H9 (cell line): ENCODE measurements at places on chromosomes 12 and 14. TPM values are rescaled to one million over a fixed set of nuclear protein-coding genes. Genes with fewer than 3 reads are reported as not detected.

The VASH1 gene
- total RNA-seq: 5.8 and 6.2 TPM in 2 replicates

DNA sequence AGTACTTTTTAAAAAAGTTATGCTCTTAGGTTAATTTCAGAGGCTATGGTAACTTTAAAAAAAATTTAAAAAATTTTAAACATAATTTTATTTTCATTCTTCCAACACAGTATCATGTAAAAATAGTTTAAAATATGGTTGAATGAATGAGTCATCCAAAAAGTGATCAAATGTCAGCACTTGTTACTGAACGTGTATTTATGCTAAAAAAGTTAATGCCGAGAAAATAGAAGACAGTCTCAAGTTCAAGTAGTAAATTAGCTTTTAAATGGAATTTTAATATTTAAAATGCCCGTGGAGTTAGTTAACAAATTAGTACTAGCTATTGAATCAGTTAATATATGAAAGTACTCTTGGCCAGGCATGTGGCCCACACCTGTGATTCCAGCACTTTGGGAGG, 4.8 kb downstream of the AEBP2 start:
- DNase-seq: no peak
- H3K4me3 ChIP-seq: peak overlapping the region; percentile 24; the same call in 2 of the 3 replicates
- H3K27me3 ChIP-seq: no peaks in the 10 kb centered on the region
- peaks cover 6% of the 10 kb centered on the region; the same call in 1 of the 2 replicates for H3K4me1 ChIP-seq
- H3K36me3 ChIP-seq: peaks cover 49% of the 10 kb centered on the region

DNA sequence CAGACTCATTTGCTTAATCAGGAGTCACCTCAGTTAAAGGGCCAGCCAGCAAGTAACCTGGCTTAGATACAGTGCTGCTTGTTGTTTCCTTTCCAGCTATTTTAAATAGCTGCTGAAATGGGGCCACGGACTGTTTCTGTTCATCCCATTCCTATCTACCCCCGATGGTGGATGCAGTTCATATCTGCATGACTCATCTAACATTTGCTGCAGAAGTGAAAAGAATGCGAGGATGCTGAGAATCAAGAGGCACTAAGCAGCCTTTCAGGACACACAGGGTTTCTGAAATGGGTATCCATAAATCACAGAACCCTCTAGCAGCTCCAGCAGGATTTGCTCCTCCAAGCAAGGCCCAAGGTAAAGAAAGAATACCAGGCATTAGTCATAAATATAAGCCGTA, 60.2 kb upstream of the RTRAF start:
- H3K4me3 ChIP-seq: no peak overlapping the region
- H3K36me3 ChIP-seq: no peaks in the 10 kb centered on the region
- H3K27me3 ChIP-seq: no peaks in the 10 kb centered on the region
- DNase-seq: no peak
- H3K4me1 ChIP-seq: no peaks in the 10 kb centered on the region
- H3K27ac ChIP-seq: no peak overlapping the region

GRCh38 chr12:79567175-79567563, 123.6 kb downstream of the PAWR start:
- H3K4me1 ChIP-seq: no peaks in the 10 kb centered on the region
- H3K36me3 ChIP-seq: peaks cover 85% of the 10 kb centered on the region
- no peak overlapping the region for H3K4me3 ChIP-seq
- no peak overlapping the region for H3K27ac ChIP-seq
- no peaks in the 10 kb centered on the region for H3K27me3 ChIP-seq

The GLI1 gene
- total RNA-seq: 25.8 and 28.4 TPM in 2 replicates

The BHLHE41 gene
- 0.33 and 0.90 TPM in 2 replicates for total RNA-seq

DNA sequence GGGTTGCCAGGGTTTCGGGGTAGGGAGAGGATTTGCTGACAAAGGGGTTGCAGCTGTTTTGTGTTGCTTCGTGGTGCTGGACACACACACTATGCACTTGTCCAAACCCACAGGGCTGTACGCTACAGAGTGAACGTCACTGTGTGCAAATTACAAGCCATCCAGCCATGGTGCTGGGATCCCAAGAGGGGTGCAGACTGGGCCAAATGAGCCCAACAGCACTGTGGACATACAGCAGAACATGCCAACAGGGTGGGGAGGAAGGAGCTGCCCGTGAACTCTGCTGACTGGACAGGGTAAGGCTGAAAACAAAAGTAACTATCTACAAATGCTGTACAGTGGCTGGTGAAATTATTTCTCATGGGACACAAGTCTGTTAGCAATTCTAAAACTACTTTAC, 25.2 kb downstream of the POLE start:
- no peaks in the 10 kb centered on the region for H3K27me3 ChIP-seq
- H3K27ac ChIP-seq: no peak overlapping the region
- DNase-seq: no peak
- no peaks in the 10 kb centered on the region for H3K4me1 ChIP-seq
- H3K4me3 ChIP-seq: no peak overlapping the region
- H3K36me3 ChIP-seq: peaks cover 97% of the 10 kb centered on the region

The ADAM20 gene
- total RNA-seq: 0.24 and 0.28 TPM in 2 replicates

DNA sequence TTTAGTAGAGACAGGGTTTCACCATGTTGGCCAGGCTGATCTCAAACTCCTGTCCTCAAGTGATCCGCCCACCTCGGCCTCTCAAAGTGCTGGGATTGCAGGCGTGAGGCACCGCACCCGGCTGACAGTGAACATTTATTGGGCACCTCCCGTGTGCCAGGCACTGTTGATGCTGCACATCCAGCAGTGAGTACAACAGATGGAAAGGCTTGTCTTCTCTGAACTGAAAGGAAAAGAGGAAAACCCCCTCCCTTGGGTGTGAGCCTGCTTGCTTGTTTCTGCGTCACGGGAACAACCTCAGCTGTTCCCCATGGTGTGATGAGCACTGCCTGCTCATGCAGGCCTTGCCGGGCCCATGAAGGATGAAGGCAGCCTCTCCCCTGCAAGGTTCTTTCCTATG, 39.5 kb downstream of the DGLUCY start:
- H3K36me3 ChIP-seq: peaks cover 11% of the 10 kb centered on the region; the same call in 1 of the 2 replicates
- no peaks in the 10 kb centered on the region for H3K4me1 ChIP-seq
- no peak overlapping the region for H3K4me3 ChIP-seq
- no peak for DNase-seq
- H3K27ac ChIP-seq: no peak overlapping the region

GRCh38 chr12:24770821-24771220, 178.1 kb downstream of the BCAT1 start:
- H3K36me3 ChIP-seq: no peaks in the 10 kb centered on the region
- H3K27ac ChIP-seq: no peak overlapping the region
- no peak for DNase-seq
- no peaks in the 10 kb centered on the region for H3K4me1 ChIP-seq

DNA sequence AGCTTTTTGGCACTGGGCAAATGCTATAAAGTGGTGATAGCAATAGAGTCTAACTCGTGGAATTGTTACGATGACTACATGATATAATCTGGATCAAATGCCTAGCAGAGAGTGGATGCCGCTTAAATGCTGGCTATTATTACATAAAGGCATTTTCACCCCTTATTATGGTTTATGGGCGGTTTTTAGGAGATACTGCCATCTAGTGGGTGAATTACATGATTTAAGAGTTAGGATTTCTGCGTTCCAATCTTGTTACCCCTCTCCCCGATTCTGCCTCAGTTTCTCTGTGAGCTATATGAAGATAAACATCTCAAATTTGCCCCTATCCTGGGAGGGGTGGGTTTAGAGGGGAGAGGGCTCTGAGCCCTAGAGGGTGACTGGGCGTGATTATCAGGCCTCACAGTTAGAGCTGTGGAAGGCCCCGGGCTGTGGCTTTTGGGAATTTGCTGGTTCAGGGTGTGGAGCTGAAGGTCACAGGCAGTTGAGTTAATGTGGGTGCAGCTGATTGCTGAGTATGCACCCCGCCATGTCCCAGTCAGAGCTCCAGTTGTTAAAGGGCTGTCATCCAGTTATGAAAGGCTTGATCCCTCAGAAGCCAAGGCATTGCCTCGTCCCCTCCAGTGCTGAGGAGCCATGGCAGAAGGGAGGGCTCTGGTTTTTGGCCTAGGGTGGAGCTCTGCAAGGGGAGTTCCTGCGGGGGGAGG, 14.4 kb downstream of the CLSTN3 start:
- H3K36me3 ChIP-seq: peaks cover 6% of the 10 kb centered on the region
- no peaks in the 10 kb centered on the region for H3K27me3 ChIP-seq
- no peak for DNase-seq

GRCh38 chr14:92988786-92989755, 66.1 kb downstream of the CHGA start:
- no peaks in the 10 kb centered on the region for H3K4me1 ChIP-seq
- no peak for DNase-seq
- no peaks in the 10 kb centered on the region for H3K27me3 ChIP-seq
- H3K36me3 ChIP-seq: peaks cover 25% of the 10 kb centered on the region
- H3K4me3 ChIP-seq: no peak overlapping the region

The RD3L gene
- not detected in 2 replicates for total RNA-seq

DNA sequence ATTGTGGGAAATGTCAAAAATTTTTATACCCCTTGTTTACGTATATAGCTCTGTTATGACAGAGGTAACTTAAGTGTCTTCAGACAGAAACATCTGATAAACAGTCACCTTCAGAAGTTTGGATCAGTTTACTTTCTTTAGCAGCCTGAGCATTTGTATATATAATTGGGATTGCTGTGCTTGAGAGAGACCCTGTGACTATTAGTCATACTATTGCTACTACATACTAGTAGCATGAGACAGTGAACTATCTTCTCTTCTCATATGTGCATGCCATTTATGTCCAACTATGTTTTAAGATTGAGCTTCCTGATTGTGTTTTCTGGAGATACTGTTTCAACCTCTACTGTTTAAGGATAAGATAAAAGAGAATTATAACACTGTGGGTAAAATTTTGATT, 101.5 kb downstream of the PDE6H start:
- H3K27ac ChIP-seq: no peak overlapping the region
- H3K4me1 ChIP-seq: no peaks in the 10 kb centered on the region
- H3K27me3 ChIP-seq: no peaks in the 10 kb centered on the region

The OAS2 gene
- total RNA-seq: not detected in 2 replicates

The STYX gene
- 24.0 and 26.9 TPM in 2 replicates for total RNA-seq

DNA sequence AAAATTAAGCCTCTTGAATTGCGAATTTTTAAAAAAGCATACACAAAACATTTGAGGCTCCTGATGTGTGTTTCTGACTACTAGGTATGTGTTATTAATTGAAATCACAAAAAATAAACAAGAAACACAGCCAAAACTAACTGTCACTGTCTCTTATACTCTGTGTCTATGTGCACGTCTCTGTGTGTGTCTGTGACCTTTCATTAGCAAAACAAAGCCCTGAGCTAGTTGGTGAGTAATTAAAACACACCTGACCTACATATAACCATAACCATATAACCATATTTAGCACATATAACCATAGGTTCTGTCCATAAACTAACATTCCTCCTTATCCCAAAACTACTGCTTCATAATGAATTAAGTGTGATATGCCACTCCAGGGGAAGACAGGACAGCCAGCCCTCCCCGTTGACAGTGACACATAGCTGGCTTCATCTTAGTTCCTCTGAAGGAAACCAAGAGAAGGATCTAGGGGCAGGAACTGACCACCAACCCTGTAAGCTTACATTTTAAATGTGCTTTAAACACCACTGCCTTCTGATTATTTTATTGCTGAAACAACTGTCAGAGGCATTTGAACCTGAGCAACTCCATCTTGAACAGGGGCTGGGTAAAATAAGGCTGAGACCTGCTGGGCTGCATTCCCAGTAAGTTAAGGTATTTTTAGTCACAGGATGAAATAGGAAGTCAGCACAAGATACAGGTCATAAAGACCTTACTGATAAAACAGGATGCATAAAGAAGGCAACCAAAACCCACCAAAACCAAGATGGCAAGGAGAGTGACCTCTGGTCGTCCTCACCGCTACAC, 106.7 kb downstream of the PPP2R5E start:
- H3K27ac ChIP-seq: no peak overlapping the region
- no peak for DNase-seq
- peaks cover 3% of the 10 kb centered on the region; the same call in 1 of the 2 replicates for H3K4me1 ChIP-seq
- no peaks in the 10 kb centered on the region for H3K27me3 ChIP-seq
- H3K36me3 ChIP-seq: peaks cover 5% of the 10 kb centered on the region
- no peak overlapping the region for H3K4me3 ChIP-seq

The MFAP5 gene
- 0.09 and 0.26 TPM in 2 replicates for total RNA-seq

DNA sequence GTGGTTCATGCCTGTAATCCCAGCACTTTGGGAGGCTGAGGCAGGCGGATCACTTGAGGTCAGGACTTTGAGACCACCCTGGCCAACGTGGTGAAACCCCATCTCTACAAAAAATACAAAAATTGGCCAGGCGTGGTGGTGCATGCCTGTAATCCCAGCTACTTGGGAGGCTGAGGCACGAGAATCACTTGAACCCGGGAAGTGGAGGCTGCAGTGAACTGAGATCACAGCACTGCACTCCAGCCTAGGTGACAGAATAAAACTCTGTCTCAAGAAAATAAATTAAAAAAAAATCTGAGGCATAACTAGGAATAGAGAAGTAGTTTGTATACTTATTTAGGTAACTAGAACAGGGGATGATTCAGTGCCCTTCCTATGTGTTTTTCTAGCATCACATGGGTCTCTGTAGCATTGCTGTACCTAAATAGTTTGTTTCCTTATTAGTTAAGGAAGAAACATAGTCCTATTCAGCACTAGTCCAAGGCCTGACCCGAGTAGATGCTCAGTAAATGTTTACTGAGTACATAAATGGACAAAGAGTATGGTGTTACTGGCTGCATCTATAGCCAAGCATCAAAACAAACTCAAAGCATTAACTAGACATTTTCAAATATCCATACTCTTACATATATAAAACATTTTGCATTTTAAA, 21.7 kb downstream of the TAOK3 start:
- peaks cover 2% of the 10 kb centered on the region; the same call in 1 of the 3 replicates for H3K36me3 ChIP-seq
- H3K4me1 ChIP-seq: no peaks in the 10 kb centered on the region; the same call in 1 of the 2 replicates
- DNase-seq: no peak

- no peaks in the 10 kb centered on the region for H3K27me3 ChIP-seq
- peaks cover 4% of the 10 kb centered on the region; the same call in 1 of the 2 replicates for H3K4me1 ChIP-seq
- no peak overlapping the region for H3K27ac ChIP-seq
- no peak overlapping the region for H3K4me3 ChIP-seq
Measured at GRCh38 chr12:113261847-113262470, 40.7 kb downstream of the TPCN1 start.

- peak; percentile 36 for DNase-seq
- H3K27ac ChIP-seq: no peak overlapping the region
- no peaks in the 10 kb centered on the region for H3K36me3 ChIP-seq
- H3K4me3 ChIP-seq: peak overlapping the region; percentile 91
- H3K4me1 ChIP-seq: peaks cover 3% of the 10 kb centered on the region; the same call in 1 of the 2 replicates
Measured at GRCh38 chr14:73785336-73785833, 66.2 kb upstream of the PTGR2 start.

DNA sequence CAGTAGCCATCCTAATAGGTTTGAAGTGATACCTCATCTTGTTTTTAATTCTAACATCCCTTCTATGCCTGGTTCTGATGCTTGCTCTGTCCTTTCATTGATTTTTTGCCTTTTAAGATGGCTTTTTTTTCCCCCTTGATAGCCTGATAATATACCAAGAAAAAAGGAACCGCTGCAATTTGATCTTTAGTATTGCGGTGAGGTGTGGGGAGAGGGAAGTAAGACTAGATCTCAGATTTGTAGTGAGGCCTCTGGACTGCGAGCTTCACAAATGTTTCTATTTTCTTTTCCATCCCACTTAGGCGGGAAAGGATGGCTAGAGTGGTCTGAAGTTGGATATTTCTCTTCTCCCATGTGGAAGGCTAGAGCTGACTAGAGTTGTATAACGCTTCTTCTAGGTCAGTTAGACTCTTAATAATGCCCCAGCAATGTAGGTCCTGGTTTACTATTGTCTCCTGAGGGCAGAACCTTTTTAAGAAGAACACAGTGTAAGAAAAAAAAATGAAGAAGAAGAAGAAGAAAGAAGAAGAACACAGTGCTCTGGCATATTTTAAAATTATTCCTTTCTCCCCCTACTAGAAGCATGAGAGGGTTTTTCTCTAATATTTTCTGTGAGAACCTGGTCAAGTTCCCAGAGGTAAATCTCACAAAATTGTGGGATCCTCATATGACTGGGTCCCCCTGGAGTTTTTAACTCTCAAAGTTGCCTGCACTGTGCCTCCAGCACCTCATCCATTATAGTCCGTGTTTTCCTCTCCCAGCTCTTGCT, 11.9 kb upstream of the KLRB1 start:
- no peak overlapping the region for H3K4me3 ChIP-seq
- no peaks in the 10 kb centered on the region for H3K27me3 ChIP-seq

- H3K27ac ChIP-seq: no peak overlapping the region
- H3K27me3 ChIP-seq: no peaks in the 10 kb centered on the region
- no peak overlapping the region for H3K4me3 ChIP-seq
Measured at GRCh38 chr12:66032739-66033138, 97.8 kb downstream of the LLPH start.
